ENCODE measurements at places on chromosomes 6 and 20. TPM values are rescaled to one million over a fixed set of nuclear protein-coding genes. Genes with fewer than 3 reads are reported as not detected.

SLPI gene
- not detected for total RNA-seq

SLC22A7 gene
- total RNA-seq, result not detected

ADGRF1 gene
- not detected for total RNA-seq

SLC44A4 gene
- total RNA-seq, result 0.20 TPM

ZSWIM3 gene
- total RNA-seq, result 0.44 TPM

DNA sequence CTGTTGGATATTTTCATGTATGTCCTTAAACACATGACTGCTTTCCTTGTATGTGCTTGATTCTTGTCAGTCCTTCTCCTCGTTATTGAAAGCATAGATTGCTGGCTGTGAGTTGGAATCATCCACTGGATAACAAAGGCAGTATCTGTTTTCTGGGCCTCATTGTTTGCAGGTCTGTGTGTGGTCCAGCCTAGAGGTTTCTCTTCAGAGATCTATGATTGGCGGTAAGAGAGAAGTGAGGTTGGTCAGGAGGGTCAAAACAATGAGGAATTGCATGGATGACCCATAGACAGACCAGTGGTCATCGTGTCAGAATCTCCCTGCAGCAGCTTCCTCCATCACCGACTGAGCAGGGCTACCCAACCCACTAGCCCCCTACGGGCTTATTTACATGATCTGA is 915.0 kb downstream of the KIF16B start:
- H3K27me3 ChIP-seq, result no peaks in the 10 kb centered on the region
- H3K36me3 ChIP-seq, result no peaks in the 10 kb centered on the region
- no peaks in the 10 kb centered on the region for H3K4me1 ChIP-seq
- DNase-seq, result no peak

GRCh38 chr6:14313248-14313647 is 195.7 kb downstream of the CD83 start:
- H3K36me3 ChIP-seq, result no peaks in the 10 kb centered on the region
- no peak for DNase-seq

GRCh38 chr20:53019464-53019863 is 47.3 kb downstream of the TSHZ2 start:
- no peak overlapping the region for H3K4me3 ChIP-seq
- H3K27me3 ChIP-seq, result no peaks in the 10 kb centered on the region
- peaks cover 2% of the 10 kb centered on the region for H3K4me1 ChIP-seq
- no peak overlapping the region for H3K27ac ChIP-seq

- H3K36me3 ChIP-seq, result no peaks in the 10 kb centered on the region
- H3K4me3 ChIP-seq, result no peak overlapping the region
- no peaks in the 10 kb centered on the region for H3K27me3 ChIP-seq
- H3K27ac ChIP-seq, result no peak overlapping the region
- no peak for DNase-seq
These were observed 54.2 kb downstream of the HIVEP1 start for GRCh38 chr6:12066297-12066696.

DNA sequence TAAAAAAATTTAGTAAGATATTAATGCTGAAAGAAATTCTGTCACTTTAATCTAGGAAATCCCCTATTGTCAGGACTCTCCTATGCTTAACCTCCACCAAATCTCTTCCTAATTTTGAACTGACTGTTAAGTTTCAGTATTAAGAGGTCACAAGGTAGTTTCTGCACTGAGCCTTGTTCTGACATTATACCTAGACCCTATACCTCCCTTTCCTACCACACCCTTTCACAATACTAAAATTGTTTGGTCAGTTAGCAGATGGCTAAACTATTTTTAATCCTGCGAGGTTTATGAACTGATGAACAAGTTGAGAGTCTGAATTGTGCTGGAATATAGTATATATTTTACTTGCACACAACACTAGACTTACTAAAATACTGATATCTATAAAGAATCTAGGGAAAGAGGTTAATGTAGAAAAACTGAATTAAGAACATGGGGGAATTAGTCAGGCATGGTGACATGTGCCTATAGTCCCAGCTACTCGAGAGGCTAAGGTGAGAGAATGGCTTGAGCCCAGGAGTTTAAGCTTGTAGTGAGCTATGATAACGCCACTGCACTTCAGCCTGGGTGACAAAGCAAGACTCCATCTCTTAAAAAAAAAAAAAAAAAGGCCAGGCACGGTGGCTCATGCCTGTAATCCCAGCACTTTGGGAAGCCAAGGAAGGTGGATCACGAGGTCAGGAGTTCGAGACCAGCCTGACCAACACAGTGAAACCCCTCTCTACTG is 51.5 kb downstream of the HBS1L start:
- no peaks in the 10 kb centered on the region for H3K4me1 ChIP-seq
- H3K4me3 ChIP-seq, result no peak overlapping the region
- H3K27ac ChIP-seq, result no peak overlapping the region
- no peaks in the 10 kb centered on the region for H3K27me3 ChIP-seq
- H3K36me3 ChIP-seq, result peaks cover 4% of the 10 kb centered on the region

DNA sequence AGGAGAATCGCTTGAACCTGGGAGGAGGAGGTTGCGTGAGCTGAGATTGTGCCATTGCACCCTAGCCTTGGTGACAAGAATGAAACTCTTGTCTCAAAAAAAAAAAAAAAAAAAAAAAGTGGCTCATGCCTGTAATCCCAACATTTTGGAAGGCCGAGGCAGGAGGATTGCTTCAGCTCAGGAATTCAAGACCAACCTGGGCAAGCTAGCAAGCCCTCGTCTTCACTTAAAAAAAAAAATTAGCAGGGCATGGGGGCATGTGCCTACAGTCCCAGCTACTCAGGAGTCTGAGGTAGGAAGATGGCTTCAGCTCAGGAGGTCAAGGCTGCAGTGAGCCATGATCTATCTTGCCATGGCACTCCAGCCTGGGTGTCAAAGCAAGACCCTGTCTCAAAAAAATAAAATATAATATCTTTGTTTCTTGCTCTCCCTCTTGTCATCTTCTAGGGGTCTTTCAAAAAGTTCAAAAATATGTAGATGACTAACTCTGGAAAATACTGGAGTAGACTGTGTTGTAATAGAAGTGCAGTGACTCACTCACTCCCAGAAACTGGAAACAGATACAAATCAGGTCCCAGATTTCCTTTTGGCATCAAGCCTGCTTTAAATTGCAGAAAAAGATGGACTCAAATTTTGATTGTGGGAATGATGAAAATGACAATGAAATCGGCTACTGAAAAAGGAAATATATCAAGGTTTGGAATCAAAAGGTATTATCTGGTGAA is 2.8 kb upstream of the GINM1 start:
- H3K27ac ChIP-seq, result no peak overlapping the region
- H3K36me3 ChIP-seq, result no peaks in the 10 kb centered on the region
- DNase-seq, result no peak
- H3K27me3 ChIP-seq, result no peaks in the 10 kb centered on the region
- peaks cover 22% of the 10 kb centered on the region for H3K4me1 ChIP-seq

- no peak overlapping the region for H3K27ac ChIP-seq
- H3K27me3 ChIP-seq, result no peaks in the 10 kb centered on the region
- no peak overlapping the region for H3K4me3 ChIP-seq
- no peak for DNase-seq
- peaks cover 58% of the 10 kb centered on the region for H3K4me1 ChIP-seq
These were observed 20.6 kb downstream of the PPP1R16B start for GRCh38 chr20:38825901-38826625.

GRCh38 chr6:158633127-158633526 is 11.4 kb downstream of the DYNLT1 start:
- no peaks in the 10 kb centered on the region for H3K27me3 ChIP-seq
- H3K4me3 ChIP-seq, result no peak overlapping the region
- H3K4me1 ChIP-seq, result peaks cover 32% of the 10 kb centered on the region
- no peak overlapping the region for H3K27ac ChIP-seq
- H3K36me3 ChIP-seq, result peaks cover 77% of the 10 kb centered on the region

DNA sequence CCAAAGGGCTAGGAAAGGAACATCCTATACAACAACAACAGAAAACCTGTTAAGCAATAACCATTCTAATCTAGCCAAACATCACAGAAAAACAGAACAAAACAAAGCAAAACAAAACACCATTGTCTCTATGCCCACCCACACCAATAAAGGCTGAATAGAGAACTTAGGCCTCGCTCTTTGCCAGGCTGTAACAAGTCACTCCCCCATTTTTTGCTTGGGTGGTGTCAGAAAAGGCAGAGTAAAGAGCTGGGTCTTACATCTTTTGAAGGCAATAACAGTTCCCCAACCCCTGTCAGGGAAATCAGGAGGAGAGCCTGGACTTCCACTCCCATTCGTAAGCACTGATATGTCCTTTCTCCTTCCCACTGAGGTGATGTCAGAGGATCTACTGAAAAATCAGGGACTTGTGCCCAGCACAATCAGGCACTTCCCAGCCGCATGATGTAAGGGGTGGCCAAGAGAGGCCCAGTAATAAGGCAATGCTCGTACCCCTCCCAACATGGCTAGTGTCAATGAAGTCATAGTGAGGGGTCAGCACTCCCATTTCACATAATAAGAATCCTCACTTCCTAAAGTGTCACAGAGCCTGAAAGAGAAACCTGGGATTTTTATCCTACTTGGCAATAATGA is 31.0 kb downstream of the THEMIS start:
- H3K27me3 ChIP-seq, result no peaks in the 10 kb centered on the region
- no peak overlapping the region for H3K27ac ChIP-seq
- peaks cover 15% of the 10 kb centered on the region for H3K4me1 ChIP-seq
- peaks cover 21% of the 10 kb centered on the region for H3K36me3 ChIP-seq
- DNase-seq, result no peak

- H3K4me1 ChIP-seq, result no peaks in the 10 kb centered on the region
- no peak overlapping the region for H3K27ac ChIP-seq
- no peaks in the 10 kb centered on the region for H3K36me3 ChIP-seq
- no peak overlapping the region for H3K4me3 ChIP-seq
These were observed 120.3 kb downstream of the IMPG1 start for GRCh38 chr6:75952128-75952527.

- no peak overlapping the region for H3K27ac ChIP-seq
- H3K36me3 ChIP-seq, result no peaks in the 10 kb centered on the region
- H3K4me1 ChIP-seq, result no peaks in the 10 kb centered on the region
- no peaks in the 10 kb centered on the region for H3K27me3 ChIP-seq
These were observed 133.8 kb downstream of the SMOC2 start for GRCh38 chr6:168574699-168575195.

DNA sequence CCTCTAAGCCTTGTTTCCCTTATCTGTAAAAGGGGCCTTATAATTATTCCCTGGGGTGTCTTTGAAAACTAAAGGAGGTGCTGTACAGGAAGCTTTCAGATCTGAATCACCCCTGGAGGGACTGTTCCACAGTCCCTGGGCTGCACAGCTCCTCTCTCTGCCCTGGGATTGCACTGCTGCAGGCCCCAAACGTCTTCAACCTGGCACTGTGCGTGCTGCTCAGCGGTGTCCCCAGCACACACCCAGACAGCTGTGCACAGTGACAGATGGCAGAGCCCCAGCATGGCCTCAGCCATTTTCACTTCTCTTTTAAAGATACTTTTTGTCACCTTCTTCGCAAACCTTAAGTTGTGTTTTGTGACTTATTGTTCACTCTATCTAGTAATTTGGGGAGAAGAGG is 50.7 kb upstream of the INSM1 start:
- no peaks in the 10 kb centered on the region for H3K27me3 ChIP-seq
- DNase-seq, result no peak
- H3K27ac ChIP-seq, result no peak overlapping the region
- no peaks in the 10 kb centered on the region for H3K36me3 ChIP-seq
- H3K4me3 ChIP-seq, result no peak overlapping the region
